ENCODE measurements at places on chromosomes 11 and 22. TPM values are rescaled to one million over a fixed set of nuclear protein-coding genes. Genes with fewer than 3 reads are reported as not detected.
A peak's percentile ranks its signal among the peaks of the same experiment; 100 is the strongest.

DNA sequence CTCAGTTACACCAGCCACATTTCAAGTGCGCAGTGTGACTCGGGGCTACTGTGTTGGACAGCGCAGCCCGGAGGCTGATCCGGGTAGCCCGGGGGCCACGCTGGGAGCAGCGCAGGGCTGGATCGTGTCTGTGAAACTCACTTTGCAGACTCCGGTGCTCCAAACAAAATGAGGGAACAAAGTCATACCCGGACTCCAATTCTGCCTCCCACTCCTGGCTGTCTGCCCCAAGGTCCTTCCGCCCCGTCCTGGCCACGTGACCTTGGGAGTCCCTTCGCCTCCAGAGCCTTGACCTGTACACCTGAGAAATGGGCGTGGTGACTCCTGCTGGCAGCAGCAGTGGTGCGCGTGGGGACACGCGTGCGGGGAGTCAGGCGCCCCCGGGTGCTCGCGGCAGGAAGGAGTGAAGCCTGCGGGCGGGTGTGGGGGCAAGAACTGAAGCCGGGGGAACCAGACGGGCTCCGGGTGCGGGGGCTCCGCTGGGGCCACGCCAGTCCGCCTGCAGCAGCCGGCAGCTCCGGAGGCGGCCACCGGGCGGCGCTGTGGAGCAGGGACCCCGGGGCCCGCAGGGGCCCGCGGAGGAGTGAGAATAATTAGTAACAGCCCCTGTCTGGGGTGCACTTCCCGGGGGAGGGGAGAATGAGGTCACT lies 42.4 kb downstream of the KCNJ4 start:
- DNase-seq = peak; percentile 75

DNA sequence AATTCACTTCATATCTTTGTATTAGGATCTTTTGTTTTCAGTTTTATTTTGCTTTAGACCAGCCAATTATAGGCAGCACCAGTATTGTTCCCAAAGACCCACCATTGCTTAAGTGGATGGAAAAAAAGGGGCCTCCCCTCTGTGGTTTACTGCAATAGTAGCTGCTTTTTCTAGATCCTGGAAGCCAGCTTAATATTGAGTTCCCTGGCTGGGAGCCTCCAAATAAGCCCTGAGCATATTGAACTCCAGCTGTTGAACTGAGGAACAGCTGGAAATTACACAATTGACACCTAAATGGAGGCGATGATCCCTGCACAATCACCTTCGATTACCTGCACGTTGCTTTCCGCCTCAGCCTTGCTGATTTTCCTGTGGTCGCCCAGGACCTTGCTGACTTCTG lies 576.0 kb downstream of the SOX6 start:
- no peak for DNase-seq

- DNase-seq = no peak
These were observed 75.6 kb upstream of the ARHGAP32 start for GRCh38 chr11:129267716-129268115.

- DNase-seq = no peak
These were observed 732.1 kb downstream of the NELL1 start for GRCh38 chr11:21401496-21401895.

- DNase-seq = no peak
These were observed 6.5 kb downstream of the MTMR2 start for GRCh38 chr11:95917193-95918036.

DNA sequence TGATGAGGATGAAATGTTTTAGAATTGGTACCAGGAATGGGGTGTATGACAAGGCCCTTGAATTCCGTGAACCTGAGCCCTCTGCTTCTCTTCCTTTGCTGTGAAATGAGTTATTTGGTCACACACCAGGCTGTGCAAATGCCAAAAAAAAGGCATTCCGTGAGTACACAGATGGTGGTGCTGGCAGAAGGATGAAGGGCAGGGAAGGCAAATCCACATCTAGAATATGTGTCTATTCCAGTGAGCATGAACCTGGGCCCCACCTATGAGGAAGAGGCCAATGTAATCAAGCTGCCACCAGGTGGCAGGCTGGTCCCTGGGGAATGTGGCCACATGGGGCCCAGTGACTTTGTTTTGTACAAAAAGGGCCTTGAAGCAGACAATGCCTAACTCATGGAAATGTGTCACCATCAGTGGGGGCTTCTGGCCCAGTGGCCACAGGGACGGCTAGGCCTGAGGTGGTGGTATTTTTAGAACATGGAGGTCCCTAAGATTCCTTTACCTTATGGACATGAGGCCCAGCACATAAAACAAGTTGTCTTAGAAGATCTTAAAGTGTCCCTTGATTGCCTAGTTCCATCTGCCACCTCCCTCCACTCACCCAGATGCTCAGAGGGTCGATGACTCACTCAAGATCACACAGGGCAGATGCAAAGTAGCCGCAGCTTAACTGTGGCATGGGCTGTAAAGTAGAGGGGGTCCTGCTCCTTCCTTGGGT lies 3.9 kb upstream of the RNF215 start:
- no peak for DNase-seq

DNA sequence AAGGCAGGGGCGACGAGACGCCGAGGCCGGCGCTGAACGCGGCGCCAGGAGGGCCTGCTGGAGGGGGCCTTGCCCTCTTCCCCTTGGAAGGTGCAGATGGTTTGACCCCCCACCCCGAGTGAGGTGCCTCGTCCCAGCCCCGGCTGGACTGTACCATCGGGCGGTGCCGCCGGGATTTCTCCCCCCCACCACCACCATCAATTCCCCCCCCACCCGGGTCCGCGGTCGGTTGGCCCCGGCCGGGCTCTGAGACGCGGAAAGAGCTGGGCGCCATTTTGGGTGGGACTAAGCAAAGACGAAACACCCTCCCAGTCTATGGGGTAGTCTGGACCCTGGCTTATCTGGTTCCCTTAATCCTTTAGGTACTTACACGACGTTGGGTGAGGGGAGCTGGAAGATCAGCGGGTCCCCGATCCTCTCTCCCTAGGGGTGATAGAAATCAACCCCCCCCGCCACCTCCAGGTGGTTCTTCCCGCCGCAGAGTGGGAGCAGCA lies at the start of gene PRDM10:
Gene PRDM10, minus strand, starts transcription at position 484 of the 494 bp plus-strand sequence. CDS start 41,871 bp downstream, outside the sequence.
- peak; percentile 95 for DNase-seq

GRCh38 chr11:93583490-93583889 lies 40.3 kb upstream of the SMCO4 start:
- no peak for DNase-seq

DNA sequence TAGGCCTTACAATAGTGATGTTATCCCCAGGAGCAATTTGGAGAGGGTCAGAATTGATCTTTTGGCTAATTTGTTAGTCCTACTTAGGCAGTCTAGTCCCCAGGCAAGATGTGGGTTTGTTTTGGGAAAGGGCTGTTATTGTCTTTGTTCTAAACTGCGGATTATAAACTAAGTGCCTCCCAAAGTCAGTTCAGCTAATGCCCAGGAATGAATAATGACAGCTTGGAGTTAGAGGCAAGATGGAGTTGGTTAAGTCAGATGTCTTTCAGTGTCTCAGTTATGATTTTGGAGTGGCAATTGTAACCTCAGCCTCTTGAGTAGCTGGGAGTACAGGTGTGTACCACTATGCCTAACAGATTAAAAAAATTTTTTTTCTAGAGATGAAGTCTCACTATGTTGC lies 7.3 kb upstream of the CLNS1A start:
- no peak for DNase-seq

DNA sequence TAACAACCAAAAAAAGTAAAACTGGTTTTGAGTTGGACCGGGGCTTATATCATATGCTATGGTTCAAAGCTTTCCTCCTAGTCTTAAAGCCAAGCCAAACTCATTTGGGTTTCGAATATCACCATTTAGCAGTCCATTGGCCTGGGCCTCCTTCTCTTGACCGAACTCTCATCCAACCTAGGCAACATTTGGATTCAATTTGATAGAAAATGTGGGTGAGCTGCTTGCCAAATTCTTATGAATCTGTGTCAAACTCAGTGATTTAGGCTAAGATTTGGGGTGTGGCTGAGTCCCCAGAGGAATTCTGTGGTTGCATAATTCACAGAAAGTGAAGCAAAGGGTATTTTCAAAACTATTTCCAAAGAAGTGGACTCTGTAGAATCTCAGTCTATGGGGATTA lies 83.7 kb downstream of the BLID start:
- no peak for DNase-seq

DNA sequence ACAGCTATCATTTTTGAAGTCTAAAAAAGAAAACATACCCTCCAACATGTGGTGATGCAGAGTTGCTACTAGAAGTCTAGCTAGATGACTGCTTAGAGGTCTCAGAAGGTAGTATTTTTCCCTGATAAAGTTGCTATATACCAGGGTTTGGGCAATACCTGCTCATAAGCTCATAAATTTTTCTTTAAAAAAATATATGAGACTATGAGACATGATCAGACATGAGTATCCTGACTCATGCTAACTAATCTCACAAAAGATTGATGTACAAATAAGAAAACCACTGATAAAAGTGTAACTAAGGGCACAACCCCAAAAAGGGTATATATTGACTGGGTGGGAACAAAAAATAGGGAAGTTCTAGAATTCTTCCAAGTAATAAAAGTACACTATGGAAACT lies 740.9 kb downstream of the METTL15 start:
- no peak for DNase-seq

DNA sequence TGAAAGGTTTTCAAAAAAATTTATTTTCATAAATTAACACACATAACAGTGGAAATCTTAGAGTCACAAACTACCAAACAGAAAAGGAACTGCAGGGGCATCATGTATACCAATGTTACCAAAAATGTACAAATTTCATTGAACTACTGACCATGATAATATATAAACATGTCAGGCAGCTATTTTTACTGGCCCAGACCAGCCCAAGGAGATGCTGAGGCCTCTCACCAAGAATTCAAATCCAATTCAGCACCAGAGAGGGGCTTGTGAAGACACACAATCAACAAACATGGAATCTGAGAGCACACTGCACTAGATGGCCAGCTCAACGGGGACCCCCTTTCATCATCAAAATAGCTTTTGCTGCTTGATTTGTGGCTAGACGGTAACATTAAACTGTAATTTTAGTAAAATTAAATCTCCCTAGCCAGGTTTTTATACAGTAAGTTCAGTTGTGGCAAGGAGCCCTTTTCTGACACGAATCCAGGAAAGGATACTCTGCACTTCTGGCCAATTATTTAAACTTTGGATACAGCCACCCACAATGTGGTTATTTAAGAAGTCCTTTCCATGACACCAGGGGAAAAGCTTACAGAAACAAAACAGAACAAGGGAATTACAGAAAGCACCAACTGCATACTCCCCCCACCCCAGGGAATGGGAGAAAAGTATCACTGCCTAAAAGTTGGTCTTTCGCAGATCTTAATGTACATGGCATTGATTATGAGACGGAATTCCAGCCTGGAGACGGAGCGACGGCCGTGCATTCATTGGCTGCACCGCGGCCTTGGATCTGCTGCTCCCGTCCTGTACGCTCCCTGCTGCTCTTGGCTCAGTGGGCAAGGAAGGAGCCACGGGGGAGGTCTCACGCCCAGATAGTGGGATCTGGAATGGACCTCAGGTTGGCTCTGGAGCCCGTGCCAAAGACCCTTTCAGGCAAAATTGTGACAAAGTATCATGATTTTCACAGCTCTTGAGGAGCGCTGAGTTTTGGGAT lies 19.6 kb upstream of the PISD start:
- no peak for DNase-seq

- DNase-seq = peak; percentile 35
These were observed 243.3 kb upstream of the B3GAT1 start for GRCh38 chr11:134655189-134655989.

DNA sequence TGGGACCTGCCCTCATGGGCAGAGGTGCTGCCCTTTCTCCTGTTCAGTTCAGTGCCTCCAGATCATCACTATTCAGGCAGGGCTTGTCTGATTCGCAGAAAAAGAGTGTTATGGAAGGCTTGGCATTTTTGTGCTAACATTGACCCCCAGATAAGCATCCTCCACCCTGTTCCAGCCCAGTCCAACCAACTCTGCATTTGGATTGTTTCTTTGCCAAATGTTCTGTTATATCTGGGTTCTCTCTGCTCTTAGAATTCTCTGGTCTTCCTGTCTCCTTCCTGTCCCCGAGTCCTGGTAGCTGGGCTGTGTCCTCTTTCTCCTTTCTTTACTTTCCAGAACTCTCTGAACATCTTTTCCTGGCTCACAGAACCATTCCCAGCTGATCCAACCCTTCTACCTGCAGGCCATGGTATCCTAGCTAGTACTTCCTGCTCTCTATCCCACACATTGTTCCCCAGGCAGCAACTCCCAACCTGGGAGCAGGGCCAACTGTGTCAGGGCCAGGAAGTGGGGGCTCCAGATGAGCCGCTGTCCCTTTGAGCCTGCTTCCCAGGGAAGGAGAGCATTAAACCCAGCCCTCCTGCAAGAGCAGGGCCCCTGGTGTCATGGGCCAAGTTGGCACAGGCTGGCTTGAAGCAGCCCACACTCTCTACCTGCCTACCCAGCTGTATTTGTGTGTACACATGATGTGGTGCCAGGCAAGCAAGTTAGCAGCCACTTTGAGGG lies 280.7 kb upstream of the CADM1 start:
- peak; percentile 80 for DNase-seq

DNA sequence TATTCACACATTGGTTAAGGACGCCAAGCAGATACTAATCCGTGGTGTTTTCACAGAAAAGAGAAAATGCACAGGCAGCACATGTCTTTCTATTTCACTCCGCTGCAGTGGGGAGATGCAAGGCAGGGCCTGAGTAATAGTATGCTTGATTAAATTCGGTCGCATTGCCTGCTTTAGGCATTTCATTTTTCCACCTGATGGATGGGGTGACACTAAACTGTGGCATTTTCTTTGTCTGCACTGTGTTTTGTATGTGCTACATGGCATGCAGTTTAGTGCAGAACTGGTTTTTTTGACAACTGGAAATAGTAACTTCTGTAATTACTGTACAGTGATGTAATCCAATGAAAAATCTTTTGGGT lies 94.9 kb downstream of the SLC17A6 start:
- DNase-seq = no peak

GRCh38 chr11:77155082-77155475 lies 27.0 kb downstream of the MYO7A start:
- DNase-seq = no peak

DNA sequence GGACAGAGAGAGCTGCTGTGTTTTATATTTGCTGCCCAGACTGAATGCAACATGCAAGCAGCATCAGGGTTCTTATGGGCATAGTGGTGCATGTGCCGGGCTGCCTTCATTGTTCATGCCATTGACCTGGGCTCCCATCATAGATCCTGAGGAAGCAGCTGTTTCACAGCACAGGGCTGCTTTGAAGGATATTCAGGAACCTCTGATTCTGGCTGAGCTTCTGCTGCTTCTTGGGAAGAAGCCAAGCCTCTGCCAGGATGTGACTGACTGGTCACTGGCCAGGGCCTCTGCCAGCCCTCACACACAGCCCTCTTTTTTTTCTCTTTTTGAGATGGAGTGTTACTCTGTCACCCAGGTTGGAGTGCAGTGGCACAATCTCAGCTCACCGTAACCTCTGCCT lies 43.3 kb downstream of the CYB5R2 start:
- DNase-seq = no peak

Gene PANX3
- total RNA-seq = not detected

Gene OR52E8
- total RNA-seq = not detected

Gene OR8D4
- total RNA-seq = not detected

Gene PIH1D2
- 2.0 TPM for total RNA-seq

Gene ADAMTS8
- 3.9 TPM for total RNA-seq

Gene SPTBN2
- total RNA-seq = 1.7 TPM

Gene TRIM49
- not detected for total RNA-seq

Gene SF1
- 175 TPM for total RNA-seq
